HCEC 1CT (cell line): ENCODE measurements at places on chromosomes 2 and 18.

DNA sequence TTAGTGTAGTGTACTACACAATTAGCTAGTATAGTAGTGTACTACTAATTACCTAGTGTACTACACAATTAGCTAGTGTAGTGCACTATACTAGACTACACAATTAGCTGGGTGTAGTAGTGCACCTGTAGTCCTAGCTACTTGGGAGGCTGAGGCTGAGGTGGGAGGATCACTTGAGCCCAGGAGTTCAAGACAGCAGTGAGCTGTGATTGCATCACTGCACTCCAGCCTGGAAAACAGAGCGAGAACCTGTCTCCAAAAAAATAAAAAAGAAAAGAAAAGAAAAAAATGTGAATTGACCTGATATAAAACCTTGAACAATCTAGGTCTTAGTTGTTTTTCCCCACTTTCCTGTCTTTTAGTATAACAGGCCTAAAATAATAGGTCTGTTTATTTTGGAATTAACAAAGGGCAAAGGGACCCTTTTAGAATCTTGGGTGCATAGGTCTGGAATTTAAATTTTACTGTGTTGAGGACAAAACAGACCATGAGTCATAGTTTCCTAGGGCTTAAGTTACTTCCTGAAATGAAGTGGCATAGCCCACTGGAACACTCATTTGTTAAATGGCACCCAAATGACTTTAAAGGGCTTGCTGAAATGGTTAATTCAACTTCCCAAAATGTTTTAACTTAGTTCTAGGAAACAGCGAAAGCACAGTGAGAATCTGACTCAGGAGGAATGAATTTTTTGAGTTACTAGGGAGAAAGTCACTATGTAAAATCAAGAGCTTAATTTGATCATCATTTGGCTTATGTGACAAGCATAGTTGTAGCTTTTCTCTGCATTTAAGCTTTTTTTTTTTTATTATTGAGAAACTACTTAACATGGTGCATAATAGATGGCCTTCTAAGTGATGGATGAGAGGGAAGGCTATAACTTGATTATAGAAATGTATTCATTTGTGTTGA lies 50.7 kb upstream of the ARL5A start:
- peak; percentile 19 for DNase-seq

DNA sequence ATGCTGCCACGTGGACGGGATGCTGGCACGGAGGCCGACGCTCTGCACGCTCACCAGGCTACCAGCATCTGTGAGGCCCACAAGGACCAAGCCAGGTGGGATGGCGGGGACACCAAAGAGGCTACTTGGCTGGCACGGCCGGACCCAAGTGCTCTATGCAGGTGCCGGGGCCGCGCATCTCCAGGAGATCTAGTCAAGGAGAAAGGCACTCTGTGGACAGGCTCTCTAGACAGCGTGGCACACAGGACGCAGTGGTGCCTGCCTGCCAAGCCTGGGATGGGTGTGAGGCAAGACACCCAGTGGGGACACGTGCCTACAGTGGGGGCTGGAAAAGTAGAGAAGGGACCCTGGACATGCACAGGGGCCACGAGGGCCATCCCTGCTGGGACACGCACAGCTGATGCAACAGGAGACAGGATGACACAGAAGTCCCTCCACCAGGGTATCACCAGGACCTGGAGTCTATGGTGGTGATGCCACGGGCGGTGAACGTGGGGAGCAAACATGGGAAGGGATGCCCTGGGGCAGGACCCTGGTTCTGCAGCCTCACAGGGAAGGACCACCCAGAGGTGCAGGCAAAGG lies 28.5 kb downstream of the ZNF516 start:
- no peak for DNase-seq

DNA sequence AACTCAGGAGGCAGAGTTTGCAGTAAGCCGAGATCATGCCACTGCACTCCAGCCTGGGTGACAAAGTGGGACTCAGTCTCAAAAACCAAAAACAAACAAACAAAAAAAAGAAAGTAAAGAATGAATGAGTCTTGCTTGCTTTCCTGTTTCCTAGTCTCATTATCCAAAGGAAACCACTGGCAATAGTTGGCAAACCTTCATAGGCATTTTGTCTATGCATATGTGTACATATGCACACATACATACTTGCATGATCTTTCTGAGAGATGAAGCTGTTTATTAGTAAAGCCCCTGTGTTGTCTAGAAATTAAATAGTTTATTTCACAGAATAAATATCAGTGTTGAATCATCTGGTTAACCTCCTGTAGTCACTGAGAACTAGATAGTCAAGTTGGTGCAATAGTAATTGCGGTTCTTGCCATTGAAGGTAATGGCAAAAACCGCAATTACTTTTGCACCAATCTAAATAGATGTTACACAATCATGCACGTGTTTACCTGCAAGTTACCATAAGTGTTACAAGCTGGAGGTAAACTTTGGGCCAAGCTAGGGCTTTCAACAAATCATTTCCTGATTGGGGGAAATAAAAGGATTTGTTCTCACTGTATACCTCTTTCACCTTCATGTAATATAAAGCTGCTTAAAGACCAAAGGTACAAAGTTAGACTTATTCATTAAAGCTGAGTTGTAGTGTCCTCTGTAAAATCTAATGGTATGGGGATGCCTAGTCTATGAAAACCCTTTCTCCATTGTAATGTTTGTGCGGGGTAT lies 24.7 kb downstream of the SLC20A1 start:
- no peak for DNase-seq

DNA sequence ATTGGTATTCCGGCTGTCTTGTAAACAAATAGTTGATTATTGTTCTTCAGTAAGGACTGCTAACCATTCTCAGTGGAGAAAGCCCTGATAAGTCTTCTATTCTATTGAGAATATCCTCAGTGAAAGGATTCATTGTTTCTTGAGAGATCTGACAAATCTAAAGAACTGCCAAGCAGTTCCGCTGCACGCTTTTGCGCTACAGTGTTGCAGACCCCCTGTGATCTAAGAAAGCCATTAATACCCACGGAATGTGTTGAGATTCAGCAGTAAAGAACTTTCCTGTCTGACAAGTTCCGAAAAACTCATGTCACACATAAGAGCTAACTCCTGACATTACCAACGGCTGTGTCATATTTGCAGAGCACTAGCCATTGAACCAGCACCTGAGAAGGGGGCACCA lies 63.8 kb downstream of the ZNF236 start:
- no peak for DNase-seq

- no peak for DNase-seq
Measured at GRCh38 chr18:58848685-58849084, 16.0 kb upstream of the ZNF532 start.

GRCh38 chr2:60301726-60302125 lies 251.7 kb downstream of the BCL11A start:
- DNase-seq = no peak

DNA sequence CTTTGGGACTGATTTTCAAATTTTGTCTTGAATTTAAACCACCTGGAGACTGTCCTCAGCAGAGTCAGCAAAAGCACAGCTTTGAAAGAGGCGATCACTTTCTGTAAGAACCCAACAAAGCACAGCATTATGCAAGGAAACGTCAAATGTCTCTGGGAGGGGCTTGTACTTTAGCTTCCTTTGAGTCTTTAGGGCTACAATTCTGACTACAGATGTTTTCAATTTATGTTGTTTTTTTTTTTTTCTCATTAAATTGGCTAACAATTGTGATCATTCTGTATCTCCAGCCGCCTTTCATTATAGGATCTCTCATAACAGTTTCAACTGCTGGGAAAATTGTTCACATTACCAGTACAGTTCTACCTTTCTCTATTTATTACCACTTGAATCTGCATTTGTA lies 48.3 kb downstream of the COL3A1 start:
- DNase-seq = peak; percentile 84

GRCh38 chr2:5521461-5521860 lies 170.7 kb upstream of the SOX11 start:
- no peak for DNase-seq
